ENCODE measurements at places on chromosomes 2 and 18. TPM values are rescaled to one million over a fixed set of nuclear protein-coding genes. Genes with fewer than 3 reads are reported as not detected.

Gene LRP1B
- total RNA-seq: 78.0 TPM

Gene GCG
- total RNA-seq: not detected

Gene CAPN14
- total RNA-seq: 0.69 TPM

Gene SCTR
- 0.69 TPM for total RNA-seq

Gene PDE1A
- 34.4 TPM for total RNA-seq

Gene SLC16A14
- 66.9 TPM for total RNA-seq

Gene GALNT13
- total RNA-seq: 37.8 TPM

Gene MPP4
- 0.23 TPM for total RNA-seq

Gene MALT1
- 24.2 TPM for total RNA-seq

Gene LOXL3
- total RNA-seq: 6.7 TPM

Gene NYAP2
- 16.1 TPM for total RNA-seq

Gene COA5
- 58.4 TPM for total RNA-seq

Gene LOXHD1
- 0.23 TPM for total RNA-seq

Gene GPD2
- total RNA-seq: 112 TPM

Gene TMEM169
- 30.7 TPM for total RNA-seq

Gene ERFE
- 1.2 TPM for total RNA-seq

Gene PTPRN
- 66.9 TPM for total RNA-seq

Gene FLACC1
- total RNA-seq: 3.7 TPM

Gene CD207
- not detected for total RNA-seq

Gene MYL12B
- 158 TPM for total RNA-seq

Gene ANTXR1
- total RNA-seq: 24.7 TPM

Gene CFC1
- total RNA-seq: 9.2 TPM

Gene SIX2
- not detected for total RNA-seq

Gene CHRNG
- not detected for total RNA-seq

Gene B4GALT6
- 29.5 TPM for total RNA-seq

Gene REEP1
- 200 TPM for total RNA-seq

Gene C1GALT1C1L
- total RNA-seq: 0.92 TPM

Gene CNRIP1
- total RNA-seq: 80.5 TPM

Gene KATNAL2
- 5.8 TPM for total RNA-seq

Gene SRD5A2
- total RNA-seq: 0.23 TPM

Gene RUFY4
- 0.23 TPM for total RNA-seq

Gene SS18
- total RNA-seq: 61.1 TPM

Gene TRIM54
- total RNA-seq: not detected

Gene SPP2
- not detected for total RNA-seq

Gene PLA2R1
- total RNA-seq: 7.2 TPM

Gene KCNE4
- 2.5 TPM for total RNA-seq

Gene TM4SF20
- total RNA-seq: not detected

Gene CCDC85A
- total RNA-seq: 38.1 TPM

Gene PLEKHB2
- total RNA-seq: 219 TPM

Gene SLC9A4
- 0.69 TPM for total RNA-seq

Gene ROCK1
- 36.2 TPM for total RNA-seq

Gene XDH
- 0.23 TPM for total RNA-seq

Gene FAM117B
- 34.1 TPM for total RNA-seq

Gene HMSD
- total RNA-seq: 0.69 TPM

Gene ASTL
- not detected for total RNA-seq

Gene UGT1A3
- total RNA-seq: not detected

Gene SLC5A7
- 14.3 TPM for total RNA-seq

Gene KIF5C
- total RNA-seq: 421 TPM

Gene GBX2
- total RNA-seq: 10.4 TPM

Gene ABCA12
- total RNA-seq: 0.23 TPM

Gene CHRND
- total RNA-seq: 0.23 TPM

Gene ACOXL
- 0.23 TPM for total RNA-seq

Gene OR6B2
- not detected for total RNA-seq

Gene ATG9A
- 31.8 TPM for total RNA-seq

Gene DLX1
- total RNA-seq: 30.9 TPM
